Muscle of back (tissue), 13 donors: ENCODE measurements at places on chromosomes 11 and 22. TPM values are rescaled to one million over a fixed set of nuclear protein-coding genes. Genes with fewer than 3 reads are reported as not detected.

The LRRC55 gene
- 1.6 TPM for polyA plus RNA-seq

DNA sequence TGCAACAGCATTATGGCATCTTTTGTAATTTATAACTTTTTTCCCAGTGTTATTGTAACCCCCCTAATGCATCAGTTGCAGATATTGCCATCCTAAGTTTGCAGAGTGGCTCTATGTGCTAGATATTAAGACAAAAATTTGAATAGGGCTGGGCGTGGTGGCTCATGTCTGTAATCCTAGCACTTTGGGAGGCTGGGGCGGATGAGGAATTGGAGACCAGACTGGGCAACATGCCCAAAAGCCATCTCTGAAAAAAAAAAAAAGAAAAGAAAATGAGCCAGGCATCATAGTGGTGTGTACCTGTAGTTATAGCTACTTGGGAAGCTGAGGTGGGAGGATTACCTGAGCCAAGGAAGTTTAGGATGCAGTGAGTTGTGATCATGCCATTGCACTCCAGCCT lies 50.1 kb upstream of the MUC15 start:
- DNase-seq, result no peak

The IFITM10 gene
- 0.14 TPM for polyA plus RNA-seq

DNA sequence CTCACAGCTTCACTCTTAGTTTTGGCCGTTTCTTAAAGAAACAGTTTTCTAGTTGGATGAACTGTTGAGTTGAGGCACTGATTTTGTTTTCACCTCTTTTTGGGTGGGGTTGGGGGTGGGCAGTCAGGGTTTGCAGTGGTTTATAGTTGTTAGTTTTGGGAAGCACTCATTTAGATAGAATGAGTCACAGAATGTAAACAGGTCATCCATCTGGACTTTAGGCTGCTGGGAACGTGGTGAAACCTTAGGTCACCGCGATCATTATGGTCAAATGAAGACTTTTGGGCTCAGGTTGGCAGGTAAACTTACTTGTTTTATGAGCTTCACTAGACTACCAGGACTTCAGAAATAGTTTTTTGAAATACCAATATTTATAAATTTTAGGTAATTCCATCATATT lies 48.4 kb downstream of the CSTPP1 start:
- DNase-seq, result no peak

DNA sequence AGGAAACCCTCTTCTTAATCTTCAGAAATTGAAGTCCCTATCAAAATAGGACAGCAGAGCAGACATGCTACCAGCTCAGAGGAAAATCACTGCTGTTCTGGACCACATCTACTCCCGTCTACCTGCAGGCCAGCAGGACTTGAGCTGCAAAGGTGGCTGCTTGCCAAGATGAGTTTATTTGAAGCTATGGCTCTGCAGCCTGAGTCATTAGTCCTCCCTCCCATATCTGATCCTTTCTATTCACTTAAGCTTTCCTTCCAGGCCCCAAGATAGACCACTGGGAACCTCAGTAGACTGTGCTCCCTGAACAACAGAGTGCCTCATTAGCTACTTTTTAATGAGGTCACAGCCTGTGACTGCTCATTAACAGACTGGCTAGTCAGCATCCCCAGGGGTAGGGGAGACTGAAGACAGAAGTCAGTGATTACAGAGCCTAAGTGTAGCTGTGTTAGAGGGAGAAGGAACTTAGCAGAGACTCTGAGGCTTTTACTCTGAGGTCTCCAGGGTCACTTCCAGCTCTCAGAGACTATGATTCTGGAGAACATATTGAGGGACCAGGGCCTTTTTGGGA lies 6.8 kb upstream of the OR10A2 start:
- DNase-seq, result no peak

GRCh38 chr22:36180038-36180880 lies 19.7 kb upstream of the APOL3 start:
- DNase-seq, result peak; percentile 70

DNA sequence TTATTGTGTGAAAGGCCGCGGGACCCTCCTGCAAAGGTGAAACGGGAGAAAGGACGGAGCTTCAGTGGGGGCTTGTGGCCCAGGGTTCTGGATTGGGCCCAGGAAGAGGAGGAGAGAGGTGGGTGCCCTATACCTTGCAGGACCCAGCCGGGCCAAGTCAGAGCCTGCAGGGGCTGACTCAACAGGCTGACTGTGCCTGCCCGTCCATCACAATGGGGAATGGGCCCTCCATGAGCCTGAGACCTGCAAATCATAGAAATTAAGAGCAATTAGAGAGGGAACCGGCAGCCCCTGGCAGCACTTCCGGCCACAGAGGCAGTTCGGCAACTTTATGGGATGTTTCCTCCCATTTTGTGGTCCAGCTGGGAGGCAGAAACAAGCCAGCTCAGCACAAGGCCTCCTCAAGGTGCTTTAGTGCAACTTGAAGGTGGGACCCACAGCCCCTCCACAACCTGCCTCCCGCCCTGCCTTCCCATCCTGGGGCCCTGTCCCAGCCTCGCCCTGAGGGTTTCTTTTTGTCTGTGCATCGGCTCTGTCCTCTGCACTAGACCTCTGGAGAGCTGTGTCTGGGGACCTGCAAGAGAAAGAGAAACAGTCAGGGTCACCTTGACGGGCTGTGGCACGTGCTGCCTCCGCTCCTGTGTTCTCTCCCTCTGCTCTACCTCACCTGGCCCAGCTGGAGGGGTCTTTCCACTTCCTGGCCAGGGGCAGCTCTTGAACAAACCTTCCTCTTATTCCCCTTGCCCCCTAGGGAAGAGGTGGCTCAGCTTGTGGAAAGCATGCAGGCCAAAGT lies 19.1 kb upstream of the NECTIN1 start:
- DNase-seq, result no peak

The ALDH3B2 gene
- polyA plus RNA-seq, result 0.39 TPM

DNA sequence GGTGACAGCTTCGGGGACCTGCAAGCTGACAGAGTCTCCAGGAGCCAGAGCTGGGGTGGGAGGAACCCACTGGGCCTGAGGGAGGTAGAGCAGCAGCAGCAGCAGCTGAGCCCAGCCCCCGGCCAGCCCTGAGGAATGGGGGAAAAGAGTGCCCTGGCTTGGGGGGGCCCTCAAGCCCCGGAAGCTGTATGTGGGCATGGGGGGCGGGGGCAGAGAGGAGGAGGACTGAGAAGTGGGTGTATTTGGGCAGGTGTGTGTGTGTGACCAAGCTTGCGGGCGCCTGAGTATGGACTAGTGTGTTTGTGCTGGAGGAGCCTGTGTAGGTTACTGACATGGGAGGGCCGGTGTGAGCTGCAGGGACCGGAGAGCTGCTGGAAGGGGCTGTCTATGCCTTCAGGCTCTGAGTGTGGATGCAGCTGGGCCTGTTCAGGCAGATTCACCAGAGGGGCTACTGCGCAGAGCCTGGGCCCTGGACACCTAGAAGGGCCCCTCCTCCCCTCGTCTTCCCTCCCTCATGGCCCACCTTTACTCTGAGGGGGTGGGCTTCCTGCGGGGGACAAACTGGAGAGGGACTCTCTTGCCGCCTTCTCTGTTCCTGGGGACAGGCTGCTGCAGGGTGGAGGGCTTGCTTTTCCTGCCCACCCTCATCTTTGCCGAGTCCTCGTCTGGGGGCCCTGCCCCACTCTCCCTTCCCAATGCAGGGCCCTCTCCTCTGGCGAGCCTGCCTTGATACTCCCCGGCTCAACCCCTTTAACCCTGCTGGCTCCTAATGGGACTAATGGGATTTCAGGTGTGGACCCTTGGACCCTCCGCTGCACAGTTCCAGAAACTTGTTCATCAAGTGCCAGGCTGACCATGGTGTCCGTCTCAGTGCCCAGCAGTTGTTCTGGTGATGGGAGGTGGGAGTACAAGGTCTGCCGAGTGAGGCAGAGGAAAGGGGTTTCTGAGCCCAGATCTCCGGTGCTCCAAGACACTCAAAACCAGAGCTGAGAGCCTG lies 28.2 kb downstream of the ST3GAL4 start:
- DNase-seq, result no peak

- DNase-seq, result no peak
These were observed 8.9 kb downstream of the IMMP1L start for GRCh38 chr11:31500560-31500959.

DNA sequence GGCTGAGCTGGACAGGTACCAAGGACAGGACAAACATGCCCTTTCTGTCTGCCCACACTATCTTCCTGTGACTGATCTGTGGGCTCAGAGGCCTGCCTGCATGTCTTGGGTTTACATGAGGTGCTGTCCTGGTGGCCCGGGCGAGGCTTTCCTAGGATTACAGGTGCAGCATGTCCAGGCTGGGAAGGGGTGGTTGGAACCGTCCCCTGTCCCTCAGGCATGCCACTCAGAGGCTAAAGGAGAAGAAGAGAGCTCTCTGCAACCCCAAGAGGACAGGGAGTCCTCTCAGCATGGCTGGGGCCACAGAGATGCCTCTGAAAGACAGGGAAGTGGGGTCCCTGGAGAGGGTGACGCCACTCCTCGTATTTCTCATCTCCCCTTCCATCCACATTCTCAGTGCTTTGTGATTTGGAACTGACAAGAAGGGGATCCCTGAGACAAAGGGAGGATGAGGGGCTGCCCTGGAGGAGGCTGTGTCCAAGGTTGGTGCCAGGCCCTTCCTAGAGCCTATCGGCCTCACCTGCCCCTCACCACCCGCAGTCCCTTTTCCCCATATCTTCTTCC lies 64.6 kb upstream of the LMO1 start:
- DNase-seq, result no peak

- DNase-seq, result no peak
These were observed 43.8 kb upstream of the FGF3 start for GRCh38 chr11:69862797-69863543.

DNA sequence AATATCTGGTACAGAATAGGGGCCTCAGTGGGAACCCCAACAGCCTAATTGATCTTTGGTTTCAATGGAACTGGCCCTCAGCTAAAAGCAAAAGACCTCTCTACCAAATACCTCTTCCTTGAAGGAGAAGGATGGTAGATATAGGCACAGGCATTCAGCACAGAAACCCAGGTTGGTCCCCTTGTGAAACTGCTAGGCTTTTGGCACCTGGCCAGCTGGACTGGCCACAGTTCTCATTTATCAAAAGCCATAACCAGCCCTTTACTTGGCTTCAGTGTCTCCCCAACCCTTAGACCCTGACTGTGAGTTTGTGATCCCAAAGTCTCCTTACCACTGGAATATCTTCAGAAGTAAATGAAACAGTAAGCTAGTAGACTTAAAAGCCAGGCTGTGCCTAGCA lies 152.9 kb downstream of the TENM4 start:
- DNase-seq, result no peak

DNA sequence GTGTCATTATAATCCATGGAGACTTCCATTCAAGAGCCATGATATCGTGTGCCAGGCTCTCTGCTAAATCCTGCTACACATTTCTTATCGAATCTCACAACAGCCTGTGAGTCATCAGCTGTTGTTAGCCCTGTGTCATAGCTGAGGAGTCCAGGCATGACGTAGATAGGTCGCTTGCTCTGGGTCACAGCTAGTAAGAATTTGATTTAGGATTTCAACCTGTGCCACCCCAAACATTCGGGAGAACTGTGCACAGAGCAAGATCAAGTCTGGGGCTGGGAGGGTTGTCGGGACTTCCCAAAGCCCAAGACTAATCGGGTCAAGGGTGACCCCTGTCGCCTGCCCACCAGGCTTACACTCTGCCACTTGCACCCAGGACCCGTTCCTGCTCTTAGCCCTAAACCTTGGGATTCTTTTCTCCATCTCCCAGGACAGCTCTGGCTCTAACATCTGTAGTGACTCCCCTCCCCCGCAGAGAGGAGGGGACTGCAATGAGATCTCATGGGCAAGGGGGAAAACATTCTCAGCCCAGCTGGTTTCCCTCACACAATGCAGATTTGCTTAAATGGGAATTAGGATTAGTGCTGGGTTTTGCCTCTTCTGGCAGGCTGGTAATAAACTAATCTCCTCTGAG lies 34.3 kb downstream of the TSPAN18 start:
- no peak for DNase-seq

The PRR33 gene
- polyA plus RNA-seq, result 2.9 TPM

DNA sequence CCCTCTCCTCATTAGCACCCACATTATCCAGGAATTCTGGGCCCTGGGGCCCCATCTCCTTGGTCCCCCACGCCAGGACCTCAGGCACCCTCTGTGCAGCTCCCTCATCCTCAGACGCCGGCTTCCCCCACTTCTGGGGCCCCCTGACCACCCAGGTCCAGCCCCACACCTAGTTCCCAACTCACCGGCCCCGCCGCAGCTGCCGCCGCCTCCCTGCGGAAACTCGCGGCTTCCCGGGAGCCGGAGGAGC lies at the start of gene PCSK7:
Gene PCSK7, minus strand, starts transcription at position 232 of the 250 bp plus-strand sequence. CDS start 2,229 bp downstream, outside the sequence.
- DNase-seq, result no peak

The CDHR5 gene
- 1.0 TPM for polyA plus RNA-seq

DNA sequence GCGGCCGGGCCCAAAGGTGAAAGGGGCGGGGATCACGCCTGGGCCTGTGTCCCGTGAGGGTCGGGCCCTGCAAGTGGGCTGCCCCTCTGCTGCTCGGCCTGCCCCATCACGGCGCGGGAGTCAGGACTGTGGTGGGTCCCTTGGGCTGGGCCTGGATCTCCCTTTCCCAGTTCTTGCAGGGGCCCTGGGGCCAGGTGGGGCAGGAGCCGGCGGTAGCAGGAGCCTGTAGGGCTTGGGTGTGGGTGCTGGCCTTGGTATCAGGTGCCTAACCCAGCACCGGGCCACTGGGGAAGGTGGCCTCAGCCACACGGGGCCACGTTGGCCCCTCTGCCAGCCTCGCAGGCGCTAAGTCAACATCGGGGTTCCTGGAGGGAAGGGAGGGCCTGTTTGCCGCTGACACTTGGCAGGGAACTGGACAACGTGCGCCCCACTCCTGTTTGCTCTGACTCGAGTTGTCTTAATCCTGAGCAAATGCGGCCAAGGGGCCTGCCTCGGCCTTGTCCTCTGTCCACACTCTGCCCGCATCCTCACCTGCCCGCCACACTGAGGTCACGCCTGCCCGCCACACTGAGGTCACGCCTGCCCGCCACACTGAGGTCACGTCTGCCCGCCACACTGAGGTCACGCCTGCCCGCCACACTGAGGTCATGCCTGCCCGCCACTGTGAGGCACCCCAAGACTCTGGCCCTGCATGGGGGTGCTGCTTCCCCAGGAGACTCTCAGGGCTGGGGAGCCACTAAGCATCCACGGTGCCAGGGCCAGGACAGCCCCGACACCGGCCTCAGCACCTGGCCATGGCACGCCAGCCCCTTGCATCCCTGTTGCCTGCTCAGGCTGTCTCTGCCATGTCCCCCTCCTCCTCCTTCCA lies 14.2 kb upstream of the MUC5B start:
- no peak for DNase-seq

DNA sequence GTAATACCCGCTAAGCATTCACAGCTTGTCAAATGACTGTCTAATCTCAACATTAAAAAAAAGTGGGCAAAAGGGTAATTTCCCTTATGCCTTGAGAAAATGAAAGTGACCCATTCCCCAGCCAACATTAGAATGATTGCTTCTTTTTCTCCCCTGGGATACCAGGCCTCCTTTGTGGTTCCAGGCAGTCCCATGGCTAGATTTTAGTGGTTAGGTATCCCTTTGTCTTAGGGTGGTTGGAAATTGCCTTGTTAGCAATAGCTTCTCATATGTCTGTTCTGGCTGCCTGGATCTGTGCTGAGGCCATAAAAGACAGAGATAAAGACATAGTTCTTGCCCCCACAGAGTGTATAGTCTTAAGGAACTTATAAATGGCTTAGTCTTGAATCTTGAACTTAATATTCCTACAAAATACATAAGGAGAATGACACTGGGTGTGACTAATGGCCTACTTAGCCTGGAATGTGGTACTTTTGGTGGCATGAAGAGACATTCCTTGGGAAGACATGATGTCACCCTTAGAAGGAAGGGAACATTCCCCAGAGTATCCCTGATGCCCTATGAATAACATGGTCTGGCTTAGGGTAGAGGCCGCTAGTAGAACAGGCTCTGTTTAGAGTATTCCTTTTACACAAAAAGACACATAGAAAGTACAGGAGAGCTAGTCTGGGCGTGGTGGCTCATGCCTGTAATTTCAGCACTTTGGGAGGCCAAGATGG lies 90.3 kb downstream of the ZBTB16 start:
- no peak for DNase-seq
